HepG2 (cell line): ENCODE measurements at places on chromosomes 12 and 14. TPM values are rescaled to one million over a fixed set of nuclear protein-coding genes. Genes with fewer than 3 reads are reported as not detected.

Gene IRAK3
- total RNA-seq, result not detected in 2 replicates

Gene CMKLR1
- total RNA-seq, result not detected in 2 replicates

Gene ZC2HC1C
- 3.3 and 5.3 TPM in 2 replicates for total RNA-seq

Gene ERP27
- total RNA-seq, result 5.1 and 6.6 TPM in 2 replicates

Gene NPFF
- total RNA-seq, result 0.51 TPM in 1 of 2 replicates, not detected in the other

Gene POTEG
- total RNA-seq, result not detected in 2 replicates

Gene OAS1
- total RNA-seq, result 6.5 and 7.5 TPM in 2 replicates

Gene PHETA1
- 12.7 and 20.8 TPM in 2 replicates for total RNA-seq

Gene LYZ
- 1,312 and 2,054 TPM in 2 replicates for total RNA-seq
